ENCODE measurements at places on chromosomes 4 and X.

DNA sequence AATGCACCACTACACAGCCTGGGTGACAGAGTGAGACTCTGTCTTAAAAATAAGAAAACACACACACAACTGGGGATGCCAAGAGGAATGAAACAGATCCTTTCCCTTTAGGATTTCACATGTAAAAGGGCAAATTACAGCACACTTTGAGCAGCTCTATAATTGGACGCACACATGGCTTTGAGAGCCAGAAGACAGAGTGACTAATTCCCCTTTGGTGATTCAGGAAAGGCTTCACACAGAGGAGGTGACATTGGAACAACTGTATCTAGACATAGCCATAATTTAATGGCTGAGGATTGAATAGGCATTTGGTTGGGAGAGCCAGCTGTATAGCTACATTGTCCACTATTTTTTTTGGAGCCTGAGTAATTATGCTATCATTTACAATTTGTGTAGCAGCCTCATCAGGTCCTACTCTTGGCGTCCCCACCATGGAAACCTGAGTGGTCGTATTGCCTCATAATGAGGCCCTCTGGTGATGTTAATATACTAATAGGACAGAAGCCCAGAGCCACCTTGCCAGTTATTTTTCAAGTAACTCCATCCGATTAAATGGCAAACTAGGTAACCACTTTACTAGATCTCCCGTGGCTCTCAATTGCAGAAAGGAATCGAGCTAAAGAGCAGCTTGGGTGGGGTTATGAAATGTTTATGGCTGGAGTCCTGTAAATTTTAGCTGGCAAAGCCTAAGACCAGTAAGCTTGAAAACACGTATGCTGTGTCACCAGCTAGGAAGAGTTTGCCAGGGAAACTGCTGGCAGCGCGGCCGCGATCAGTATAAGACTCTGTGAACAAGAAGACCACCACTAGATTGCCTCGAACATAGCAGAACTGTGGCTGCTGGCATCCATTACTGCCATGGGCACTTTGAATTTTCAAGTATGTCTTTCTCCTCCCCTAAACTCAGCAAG is 8.5 kb upstream of the PPEF1 start:
- no peak for DNase-seq

- peak; percentile 31 for DNase-seq
Measured at GRCh38 chrX:3811331-3812311, 98.2 kb upstream of the PRKX start.

GRCh38 chr4:64814616-64815015 is 405.4 kb upstream of the TECRL start:
- DNase-seq = no peak

DNA sequence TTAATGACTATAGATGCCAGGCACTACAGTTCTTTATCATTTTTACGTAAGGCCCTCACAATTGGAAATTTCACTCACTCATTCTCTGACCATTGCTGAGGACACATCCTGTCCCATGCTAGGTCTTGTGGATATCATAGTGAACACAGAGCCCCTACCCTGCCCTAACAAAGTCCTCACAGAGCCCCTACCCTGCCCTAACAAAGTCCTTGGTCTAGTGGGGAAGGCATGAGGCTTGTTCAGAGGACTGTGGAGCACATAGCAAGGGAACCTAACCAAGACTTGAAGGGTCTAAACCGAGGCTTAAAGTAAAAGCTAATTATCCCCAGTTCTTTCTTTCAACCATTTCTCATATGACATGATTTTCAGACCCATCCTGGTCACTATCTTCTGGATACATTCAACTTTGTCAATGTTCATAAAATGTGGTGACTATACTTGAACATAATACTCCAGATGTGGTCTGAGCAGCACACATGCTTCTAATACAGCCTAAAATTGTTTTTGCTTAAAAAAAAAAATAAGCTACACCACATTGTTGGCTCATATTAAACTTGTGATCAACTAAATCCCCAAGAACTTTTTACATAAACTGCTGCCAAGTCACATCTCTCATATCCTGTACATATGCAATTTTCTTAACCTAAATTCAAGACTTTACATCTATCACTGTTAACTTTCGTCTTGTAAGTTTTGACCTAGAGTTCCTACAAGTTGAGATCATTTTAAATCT is 77.0 kb downstream of the GPC3 start:
- DNase-seq = no peak

- no peak for DNase-seq
Measured at GRCh38 chr4:6074758-6075157, 56.5 kb upstream of the C4orf50 start.

- DNase-seq = no peak
Measured at GRCh38 chr4:19319607-19320006, 932.1 kb upstream of the SLIT2 start.

DNA sequence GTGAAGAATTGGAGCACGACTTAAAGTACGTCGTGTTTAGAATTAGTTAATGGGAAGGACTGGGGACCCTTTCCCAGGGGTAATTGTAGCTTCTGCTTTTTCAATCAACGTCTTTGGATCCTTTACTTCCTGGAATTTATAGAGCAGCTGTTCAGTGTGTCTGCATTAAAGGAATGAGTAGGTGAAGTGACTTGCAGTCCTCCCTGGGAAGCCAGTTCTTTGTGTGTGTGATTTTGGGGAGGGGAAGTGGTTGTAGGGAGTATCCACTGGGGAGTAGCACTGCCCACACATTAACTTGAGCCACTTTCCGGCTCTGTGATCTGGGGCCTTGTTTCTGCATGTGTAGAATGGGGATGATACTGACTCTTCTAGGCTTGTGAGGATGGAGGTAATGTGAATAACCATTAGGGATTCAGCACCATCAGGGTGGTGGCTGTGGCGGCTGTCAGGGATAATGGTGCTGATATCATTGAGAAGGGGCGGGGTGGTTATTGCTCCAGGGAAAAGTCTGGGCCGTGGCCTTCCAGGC is 54.7 kb downstream of the TMEM131L start:
- no peak for DNase-seq

DNA sequence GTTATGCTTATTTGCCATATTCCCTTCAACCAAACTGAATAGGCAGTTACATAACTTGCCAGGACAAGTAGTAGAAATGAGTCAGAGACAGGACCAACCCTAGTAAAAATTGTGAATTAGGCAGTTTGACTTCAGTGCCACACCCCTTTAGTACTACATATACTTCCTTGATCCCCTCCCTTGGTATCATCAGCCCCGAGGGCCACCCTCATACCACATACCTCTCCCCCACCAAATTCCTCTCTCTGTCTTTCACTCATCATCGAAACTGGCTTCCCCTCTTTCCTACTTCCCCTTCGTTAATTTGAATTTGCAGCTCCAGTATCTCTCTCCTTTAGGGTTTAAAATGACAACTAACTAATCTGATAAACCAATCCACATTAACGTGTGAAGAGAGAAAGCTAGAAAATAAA is 7.9 kb upstream of the PTPN13 start:
- DNase-seq = no peak

DNA sequence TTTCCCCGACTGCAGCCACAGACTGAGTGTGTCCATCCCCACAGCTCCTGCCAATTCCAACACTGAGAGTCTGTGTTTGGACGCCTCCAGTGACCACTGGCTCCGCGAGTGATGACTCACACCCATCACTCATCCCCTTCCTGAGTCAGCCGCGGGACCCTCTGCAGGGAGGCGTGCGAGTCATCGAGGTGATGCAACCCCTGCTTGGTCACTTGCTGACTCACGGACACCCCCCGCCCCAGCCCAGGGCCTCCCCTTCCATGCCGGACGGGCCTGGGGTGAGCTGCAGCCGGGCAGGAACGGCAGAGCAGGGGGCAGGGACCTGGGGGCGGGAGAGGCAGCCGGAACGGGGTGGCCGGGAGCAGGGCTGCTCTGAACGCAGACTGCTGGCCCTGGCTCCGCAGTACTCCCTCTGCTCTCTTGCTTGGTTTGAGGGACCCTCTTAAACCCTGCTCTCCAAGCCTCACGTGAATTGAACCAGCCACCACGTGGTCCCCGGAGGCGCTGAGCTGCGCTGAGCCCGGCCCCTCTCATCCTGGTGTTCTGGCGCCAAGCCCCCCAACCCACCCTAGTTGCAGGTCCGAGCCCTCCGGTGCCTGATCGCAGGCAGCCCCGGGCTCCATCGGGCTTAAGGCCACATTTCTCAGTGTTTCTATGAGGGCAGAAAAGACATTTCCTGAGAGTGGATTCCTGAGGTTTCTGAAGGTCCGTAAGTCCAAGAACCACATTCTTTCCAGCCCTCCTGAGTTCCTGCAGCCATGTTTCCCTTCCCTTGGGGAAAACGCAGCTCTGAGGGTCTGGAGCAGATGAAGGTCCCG is 32.4 kb downstream of the FGFRL1 start:
- no peak for DNase-seq

DNA sequence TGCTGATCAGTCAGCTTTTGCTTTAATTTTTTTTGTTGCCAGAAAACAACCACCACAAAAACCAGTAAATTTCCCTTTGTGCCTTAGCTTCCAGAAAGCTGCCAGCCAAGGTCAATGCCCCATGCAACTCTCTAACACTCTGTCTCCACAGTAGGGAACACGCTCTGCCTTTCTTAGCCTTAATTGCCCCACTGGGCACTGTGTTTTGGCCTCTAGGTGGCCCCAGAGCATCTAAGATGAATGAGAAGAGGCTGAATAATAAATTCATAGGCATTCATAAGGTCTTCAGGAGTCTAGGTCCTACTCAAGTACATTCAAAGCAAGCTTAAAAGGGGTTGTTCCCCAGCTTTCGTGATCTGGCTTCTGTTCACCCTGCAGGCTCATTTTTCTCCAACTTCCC is 57.7 kb upstream of the PASD1 start:
- DNase-seq = no peak

GRCh38 chrX:12488771-12489170 is 302.4 kb upstream of the PRPS2 start:
- no peak for DNase-seq

- no peak for DNase-seq
Measured at GRCh38 chr4:159048166-159048886, 54.6 kb upstream of the RAPGEF2 start.

- no peak for DNase-seq
Measured at GRCh38 chr4:182318256-182318655, 75.1 kb downstream of the TENM3 start.

DNA sequence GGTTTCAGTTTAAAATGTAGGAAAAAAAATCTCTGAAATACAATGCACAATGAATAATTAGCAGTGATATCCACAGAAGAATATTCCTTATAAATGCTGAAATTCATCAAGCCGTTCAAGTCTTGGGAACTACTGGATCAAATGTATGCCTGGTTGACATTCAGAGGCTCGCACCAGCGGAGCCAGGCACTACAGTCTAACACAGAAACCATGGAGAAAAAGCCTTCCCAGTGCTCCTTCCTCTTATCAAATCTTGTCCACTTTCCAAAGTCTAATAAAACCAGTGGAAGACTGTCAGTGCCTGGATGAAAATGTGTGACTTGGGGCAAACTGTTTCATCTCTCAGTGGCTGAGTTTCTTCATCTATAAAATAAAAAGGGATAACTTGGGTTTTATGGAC is 35.9 kb downstream of the CENPU start:
- no peak for DNase-seq

- no peak for DNase-seq
Measured at GRCh38 chr4:188263321-188263720, 124.1 kb downstream of the TRIML1 start.

GRCh38 chr4:89331686-89332544 is 24.3 kb upstream of the GPRIN3 start:
- no peak for DNase-seq

- DNase-seq = no peak
Measured at GRCh38 chrX:131955099-131955777, 67.9 kb upstream of the STK26 start.

GRCh38 chr4:166006217-166006616 is 133.2 kb downstream of the TLL1 start:
- no peak for DNase-seq

GRCh38 chr4:60814549-60814948 is 385.6 kb upstream of the ADGRL3 start:
- DNase-seq = no peak

DNA sequence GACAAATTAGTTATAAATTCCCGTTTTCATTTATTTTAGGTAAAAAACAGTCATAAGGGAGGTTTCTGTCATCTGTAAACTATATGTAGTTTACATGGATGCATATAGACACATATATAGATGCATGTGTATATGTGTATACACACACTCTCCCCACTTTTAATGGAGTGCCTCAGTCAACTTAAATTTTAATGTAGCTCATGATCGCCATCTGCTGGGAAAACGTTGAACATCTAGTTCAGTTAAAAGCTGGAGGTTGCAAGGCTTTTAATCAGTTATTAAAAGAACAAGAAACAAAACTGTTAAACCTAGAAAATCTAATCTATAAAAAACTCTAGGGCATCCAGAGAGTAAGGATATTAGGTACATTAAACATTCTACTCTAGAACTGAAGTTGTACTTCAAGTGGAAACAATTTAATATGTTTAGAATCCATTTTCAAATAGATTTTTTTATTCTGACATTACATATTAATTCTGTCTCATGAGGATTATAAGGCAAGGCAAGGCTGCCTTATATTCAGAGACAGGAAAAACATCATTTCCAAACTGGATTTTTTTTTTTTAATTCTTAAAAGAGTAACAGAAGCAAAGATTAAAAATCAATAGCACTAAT is 122.6 kb downstream of the SHISA3 start:
- peak; percentile 31 for DNase-seq

All from T-cell (primary cell).